Stimulated activated CD4-positive, alpha-beta T cell treated with anti-CD3 and anti-CD28 coated beads, Interleukin-12 subunit alpha, Interleukin-12 subunit beta, amount 100 ng/mL, for 4 hours (primary cell): ENCODE measurements at places on chromosomes 16 and 17.

DNA sequence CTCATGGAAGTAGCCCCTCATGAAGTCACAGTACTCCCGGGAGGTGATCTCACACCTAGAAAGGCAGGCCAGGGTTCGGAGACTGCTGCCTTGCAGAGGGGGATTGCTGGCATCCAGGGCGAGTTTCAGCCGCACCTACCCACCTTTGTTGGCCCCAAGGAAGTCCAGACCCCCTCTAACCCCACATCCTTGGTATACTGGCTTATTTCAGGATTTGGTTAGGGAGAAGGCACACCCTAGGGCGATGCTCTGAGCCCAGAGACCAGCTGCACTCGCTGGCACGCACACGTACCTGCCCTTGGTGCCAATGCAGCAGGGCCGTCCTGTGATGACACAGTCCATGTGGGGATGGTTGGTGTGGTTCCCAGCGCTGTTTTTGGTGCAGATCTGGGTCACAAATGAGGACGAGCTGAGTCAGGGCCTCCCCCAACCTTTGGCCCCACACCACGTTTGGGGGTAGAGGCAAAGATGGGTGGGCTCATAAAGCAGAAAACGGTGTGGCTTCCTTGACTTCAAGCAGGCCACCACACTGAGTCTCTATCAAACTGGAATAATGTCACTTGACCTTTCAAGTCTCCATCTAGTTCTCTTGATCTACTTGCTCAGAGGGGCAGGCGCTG is 5.9 kb downstream of the SNRNP25 start:
- DNase-seq, result no peak

- DNase-seq, result no peak
Observed at GRCh38 chr16:84583995-84584394, 33.9 kb downstream of the COTL1 start.

DNA sequence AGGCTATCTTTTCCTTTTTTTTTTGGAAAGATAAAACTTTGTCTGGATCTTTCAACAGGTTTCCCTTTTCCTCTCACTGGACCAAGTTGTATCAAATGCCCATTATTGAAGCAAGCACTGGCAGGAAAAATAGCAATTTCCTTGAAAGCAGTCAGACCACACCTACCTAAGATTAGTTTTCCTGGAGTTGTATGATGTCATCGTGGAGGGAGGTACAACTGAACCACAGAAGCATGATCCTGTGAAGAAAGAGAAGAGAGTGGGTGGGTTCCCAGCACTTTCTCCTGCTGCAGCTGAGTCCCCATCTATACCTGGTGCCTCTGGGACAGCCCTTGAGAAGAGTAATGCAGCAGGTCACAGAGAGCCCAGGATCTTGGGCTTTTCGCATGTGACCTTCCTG is 63.6 kb upstream of the ERCC4 start:
- DNase-seq, result no peak

GRCh38 chr17:39699818-39700147 is at the start of gene ERBB2:
TSS of gene ERBB2 (plus strand) at chr17:39700064. CDS start at chr17:39700239, 175 bp downstream.
- no peak for DNase-seq

DNA sequence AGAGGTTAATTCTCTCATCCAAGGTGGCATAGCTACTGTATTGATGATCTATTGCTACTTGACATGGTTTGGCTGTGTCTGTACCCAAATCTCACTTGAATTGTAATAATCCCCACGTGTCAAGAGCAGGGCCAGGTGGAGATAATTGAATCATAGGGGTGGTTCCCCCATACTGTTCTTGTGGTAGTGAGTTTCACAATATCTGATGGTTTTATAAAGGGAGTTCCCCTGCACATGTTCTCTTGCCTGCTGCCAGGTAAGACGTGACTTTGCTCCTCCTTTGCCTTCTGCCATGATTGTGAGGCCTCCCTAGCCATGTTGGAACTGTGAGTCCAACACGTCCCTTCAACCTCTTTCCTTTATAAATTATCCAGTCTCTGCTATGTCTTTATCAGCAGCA is 22.9 kb upstream of the CPPED1 start:
- DNase-seq, result no peak

DNA sequence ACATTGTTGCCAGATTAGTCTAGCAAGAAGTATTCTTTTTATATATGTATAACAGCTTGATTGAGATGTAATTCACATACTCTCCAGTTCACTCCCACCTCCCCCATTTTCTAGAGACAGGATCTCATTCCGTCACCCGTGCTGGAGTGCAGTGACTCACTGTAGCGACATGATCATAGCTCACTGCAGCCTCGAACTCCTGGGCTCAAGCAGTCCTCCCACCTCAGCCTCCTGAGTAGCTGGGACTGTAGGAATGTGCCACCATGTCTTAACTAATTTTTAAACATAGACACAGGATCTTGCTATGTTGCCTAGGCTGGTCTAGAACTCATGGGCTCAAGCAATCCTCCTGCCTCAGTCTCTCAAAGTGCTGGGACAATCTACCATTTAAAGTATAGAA is 3.3 kb upstream of the RSAD1 start:
- DNase-seq, result no peak

GRCh38 chr17:65677932-65678331 is 116.5 kb upstream of the AXIN2 start:
- no peak for DNase-seq

DNA sequence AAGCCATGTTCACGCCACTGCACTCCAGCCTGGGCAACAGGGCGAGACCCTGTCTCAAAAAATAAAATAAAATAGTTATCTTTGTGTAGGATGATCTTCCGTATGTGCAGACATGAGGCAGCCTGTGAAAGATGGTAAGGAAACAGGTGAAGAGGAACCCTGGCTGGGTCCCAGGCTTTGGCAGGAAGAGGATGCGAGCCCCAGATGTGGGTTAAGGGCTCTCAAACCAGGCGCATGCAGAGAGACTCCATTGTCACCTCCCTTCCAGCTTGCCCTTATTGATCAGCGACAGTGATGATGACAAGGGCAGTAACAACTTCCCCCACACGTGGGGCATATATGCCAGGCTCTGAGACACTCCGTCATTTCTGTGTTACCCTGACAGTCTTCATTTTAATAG is 106.8 kb downstream of the GNAO1 start:
- no peak for DNase-seq

- no peak for DNase-seq
Observed at GRCh38 chr17:12133183-12133582, 112.5 kb downstream of the MAP2K4 start.

DNA sequence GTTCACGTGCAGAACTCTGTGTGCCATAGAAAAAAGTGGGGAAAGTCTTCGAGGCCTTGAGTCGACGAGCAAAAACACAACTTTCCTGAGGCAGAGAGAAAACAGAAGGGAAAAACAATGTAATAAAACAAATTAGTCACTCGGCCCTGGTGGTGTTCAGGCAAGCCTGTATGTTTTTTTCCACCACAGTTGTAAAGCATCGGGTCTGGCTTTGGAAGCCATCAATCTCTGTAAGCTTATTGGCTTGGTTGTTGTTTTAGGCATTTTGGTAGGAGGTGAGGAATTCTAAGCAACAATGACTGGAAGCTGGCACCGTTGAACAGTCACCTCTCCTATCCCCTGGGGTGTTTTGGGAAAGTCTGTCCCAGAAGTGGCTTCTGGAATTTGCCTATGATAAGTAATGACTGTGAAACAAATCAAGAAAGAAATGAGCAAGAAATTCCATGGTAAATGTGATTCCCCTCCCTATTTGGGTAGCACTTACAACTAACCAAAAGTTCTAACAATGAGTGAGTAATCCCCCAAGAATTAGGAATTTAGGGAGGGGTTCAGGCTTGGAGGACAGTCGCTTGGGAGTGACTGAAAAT is 2.8 kb downstream of the CDH13 start:
- DNase-seq, result no peak

- no peak for DNase-seq
Observed at GRCh38 chr17:55444471-55445441, 23.1 kb upstream of the MMD start.

GRCh38 chr16:22161999-22162655 is at the start of gene SDR42E2:
TSS of gene SDR42E2 (plus strand) at chr16:22162506. CDS start at chr16:22165583, 3,077 bp downstream.
- DNase-seq, result peak; percentile 53

GRCh38 chr17:82245134-82246039 is 16.5 kb downstream of the SLC16A3 start:
- no peak for DNase-seq

GRCh38 chr17:77227461-77228240 is 86.9 kb downstream of the SEC14L1 start:
- DNase-seq, result no peak

DNA sequence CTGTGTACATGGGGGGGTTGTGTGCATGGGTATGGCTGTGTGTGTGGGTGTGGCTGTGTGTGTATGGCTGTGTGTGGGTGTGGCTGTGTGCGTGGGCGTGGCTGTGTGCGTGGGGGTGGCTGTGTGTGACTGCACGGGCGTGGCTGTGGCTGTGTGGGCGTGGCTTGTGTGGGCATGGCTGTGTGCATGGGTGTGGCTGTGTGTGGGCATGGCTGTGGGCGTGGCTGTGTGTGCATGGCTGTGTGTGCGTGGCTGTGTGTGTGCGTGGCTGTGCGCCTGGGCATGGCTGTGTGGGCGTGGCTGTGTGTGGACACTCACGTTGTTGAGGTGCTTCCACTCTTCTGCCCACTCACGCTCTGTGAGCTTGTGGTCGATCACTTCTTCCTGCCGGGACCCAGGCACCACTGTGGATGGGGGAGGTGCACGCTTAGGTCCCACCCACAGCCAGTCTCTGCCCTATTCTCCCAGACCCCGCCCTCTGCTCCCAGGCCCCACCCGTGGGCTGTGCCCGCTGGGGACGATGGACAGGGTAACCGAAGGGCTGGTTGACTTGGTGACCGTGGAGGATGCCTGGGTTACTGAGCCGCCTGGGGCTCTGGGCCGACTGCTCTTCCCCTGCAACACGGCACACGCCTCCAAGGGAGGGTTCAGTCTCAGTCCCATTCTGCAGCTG is 16.0 kb upstream of the PABPN1L start:
- DNase-seq, result no peak

- DNase-seq, result no peak
Observed at GRCh38 chr17:51015145-51015558, 105.5 kb downstream of the SPAG9 start.

- no peak for DNase-seq
Observed at GRCh38 chr17:32283745-32284201, 18.1 kb downstream of the RHBDL3 start.

DNA sequence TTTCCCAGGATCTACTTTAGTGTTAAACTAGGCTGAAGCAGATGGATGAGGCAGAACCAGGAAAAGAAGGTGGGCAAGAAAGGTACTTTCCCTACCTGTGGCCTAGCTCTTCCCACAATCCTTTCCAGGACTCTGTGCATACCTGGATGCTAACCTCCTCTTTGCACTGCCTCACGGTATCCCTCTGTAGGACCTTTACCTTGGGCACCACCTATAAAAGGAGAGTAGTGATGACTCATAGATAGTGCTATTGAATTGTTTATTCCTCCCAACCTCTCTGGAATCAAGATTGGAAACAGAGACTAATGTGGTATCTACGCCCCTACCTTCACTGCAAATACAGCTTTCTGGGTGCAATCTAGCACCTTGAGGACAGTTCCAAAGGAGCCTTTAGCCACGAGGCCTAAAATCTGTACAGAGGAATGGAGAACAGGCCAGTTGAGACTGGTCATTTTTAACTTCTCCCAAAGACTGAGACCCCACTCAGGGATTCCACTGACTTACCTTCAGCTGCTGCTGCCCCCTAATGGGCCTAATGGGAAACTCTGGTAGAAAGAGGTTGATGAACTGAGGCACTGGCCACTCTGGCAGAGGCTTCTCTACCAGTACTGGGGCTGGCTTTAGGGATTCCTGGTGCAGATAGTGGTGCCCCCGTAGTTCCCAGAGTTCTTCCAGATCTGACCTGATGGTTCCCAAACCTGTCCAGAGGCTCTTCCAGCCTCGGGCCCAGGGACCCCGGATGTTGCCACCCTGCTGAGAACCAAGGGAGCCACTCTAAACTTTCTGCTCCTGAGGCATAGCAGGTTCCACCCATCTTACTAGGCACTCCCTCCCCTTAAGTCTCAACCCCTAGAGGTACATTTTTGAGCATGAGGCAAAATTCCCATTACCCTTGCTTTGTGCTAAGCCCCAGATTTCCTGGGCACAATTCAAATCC is 781 bp downstream of the RSKR start:
- peak; percentile 25 for DNase-seq

DNA sequence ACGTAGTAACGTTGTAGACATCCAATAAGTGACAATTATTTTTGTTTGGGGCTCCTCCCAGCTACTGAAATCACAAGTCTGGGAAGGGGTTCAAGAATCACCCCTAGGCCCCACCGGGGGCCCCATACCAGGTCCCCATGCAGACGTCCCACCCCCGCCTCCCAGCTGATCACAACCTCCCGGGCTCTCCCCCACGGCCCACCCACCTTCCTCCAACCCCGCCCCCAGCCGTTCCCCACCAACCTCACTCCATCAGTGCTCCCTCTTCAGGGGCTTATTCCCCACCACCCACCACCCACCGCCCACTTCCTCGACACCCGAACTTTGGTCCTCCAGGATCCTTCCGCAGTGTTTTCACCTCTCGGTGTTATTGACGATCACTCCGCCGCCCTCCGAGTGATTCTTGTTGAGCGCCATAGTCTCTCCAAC is 240 bp downstream of the WBP2 start:
- peak; percentile 48 for DNase-seq

- DNase-seq, result no peak
Observed at GRCh38 chr17:82875407-82875856, 35.6 kb upstream of the ZNF750 start.
